Fibroblast of skin of back (primary cell): ENCODE measurements at places on chromosomes 12 and 14.

- no peak for DNase-seq
These were observed 91.1 kb downstream of the PLXNC1 start for GRCh38 chr12:94239332-94239993.

- no peak for DNase-seq
These were observed 303.8 kb upstream of the RGS6 start for GRCh38 chr14:71628433-71628832.

DNA sequence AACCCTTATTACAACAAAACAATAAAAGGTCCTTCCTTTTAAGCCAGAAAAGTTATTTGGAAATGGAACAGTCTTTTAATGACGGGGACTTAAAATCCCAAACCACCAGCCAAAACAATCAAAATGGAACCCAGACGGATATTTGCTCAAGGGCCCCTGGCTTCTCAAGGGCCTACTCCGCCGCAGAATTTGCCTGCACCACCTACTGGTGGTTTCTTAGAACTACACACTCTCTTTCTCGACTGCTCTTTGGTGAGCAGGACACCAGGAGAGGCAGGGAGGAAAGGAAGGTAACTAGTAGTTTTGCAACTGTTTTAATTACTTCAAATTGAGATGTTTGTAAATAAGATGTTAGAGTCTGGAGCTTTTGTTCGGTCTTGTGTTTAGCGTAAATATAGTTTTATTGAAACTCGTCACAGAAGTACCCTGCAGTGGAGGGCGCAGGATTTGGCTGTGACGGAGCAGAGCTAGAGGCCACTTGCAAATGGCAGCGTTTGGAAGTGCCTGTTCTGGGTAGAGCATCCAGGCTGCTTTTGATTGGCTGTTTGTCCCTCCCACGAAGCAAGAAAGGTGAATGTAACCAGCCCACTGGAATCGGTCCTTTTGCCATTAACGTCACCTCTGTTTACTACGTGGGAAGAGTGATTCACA is 238.5 kb downstream of the CACNA1C start:
- peak; percentile 39 for DNase-seq

- DNase-seq, result no peak
These were observed 654.8 kb upstream of the TBX3 start for GRCh38 chr12:115338566-115339294.

GRCh38 chr12:51852404-51853137 is 4.1 kb upstream of the FIGNL2 start:
- DNase-seq, result no peak

DNA sequence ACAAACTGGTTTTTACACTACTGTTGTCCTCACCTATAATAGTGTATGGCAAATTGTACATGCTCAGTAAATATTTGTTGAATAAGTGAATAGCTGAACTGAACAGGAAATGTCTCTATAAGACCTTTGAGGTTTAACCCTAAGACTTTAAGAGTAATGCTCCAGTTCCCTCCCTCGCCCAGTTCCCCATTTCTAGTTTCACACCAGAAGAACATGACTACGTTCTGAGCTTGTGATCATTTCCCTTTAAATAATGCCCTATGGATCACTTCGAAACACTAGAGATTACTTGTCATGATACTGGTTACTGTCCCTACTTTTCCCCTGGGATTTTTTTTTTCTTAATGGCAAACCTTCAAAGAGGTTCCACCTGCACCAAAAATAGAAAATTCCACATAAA is 69.3 kb downstream of the PRKD1 start:
- no peak for DNase-seq
